ENCODE measurements at places on chromosomes 5 and 9. TPM values are rescaled to one million over a fixed set of nuclear protein-coding genes. Genes with fewer than 3 reads are reported as not detected.

DNA sequence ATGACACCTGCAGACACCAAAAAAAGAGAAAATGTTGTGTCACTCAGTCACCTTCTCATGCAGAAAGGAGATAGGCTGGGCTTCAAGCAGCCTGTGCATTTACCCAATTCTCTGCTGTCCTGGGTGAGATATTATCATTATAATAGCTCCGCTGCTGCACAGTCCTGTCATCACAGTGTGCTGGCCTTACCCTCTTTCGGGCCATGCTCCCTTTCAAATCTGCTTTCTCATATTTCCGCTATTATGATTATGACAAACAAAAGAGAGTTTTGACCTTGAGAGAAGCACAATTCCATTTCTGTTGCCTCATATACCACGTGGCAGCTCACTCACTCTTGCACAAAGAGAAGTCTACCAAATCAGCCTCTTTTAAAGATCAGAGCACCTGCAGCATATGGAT, 1350.1 kb upstream of the ACO1 start:
- no peak for DNase-seq

DNA sequence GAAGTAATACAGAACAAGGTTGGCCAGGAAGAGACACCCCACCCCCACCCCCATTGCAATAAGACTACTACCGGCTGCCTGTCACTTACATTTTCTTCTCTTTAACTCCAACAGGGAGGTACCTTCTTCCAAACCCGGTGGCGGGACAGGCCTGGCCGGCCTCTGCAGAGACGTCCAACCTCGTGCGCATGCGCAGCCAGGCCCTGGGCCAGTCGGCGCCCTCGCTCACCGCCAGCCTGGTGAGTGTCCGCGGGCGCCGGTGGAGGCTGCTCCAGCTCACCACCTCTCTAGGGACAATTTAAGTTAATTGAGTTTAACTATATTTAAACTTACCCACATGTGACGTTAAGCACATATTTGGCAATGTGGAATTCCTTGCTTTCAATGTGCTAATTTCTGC, 192.4 kb downstream of the MAST4 start:
- no peak for DNase-seq

- peak; percentile 54 for DNase-seq
Observed at GRCh38 chr5:67206461-67206860, 9.9 kb upstream of the CD180 start.

DNA sequence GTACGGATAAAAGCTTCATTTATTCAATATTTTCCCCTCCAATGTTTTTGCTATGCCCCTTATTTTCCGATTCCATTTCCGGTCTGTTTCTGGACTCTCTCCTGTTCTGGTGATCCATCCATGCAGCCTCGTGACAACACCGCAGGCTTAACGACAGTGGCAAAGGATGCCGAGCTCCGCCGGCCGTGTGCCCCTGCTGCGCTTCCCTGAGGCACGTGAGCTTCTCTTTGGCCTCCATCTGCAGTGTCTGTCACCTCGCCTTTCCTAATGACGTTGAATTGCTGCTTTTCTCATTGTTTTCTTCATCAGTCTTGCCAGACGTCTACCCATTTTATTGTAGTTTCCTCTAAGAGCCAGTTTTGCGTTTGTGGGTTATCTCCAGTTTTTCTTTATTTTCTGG, 28.7 kb downstream of the SURF6 start:
- no peak for DNase-seq

Gene TMEM252
- not detected for polyA plus RNA-seq

Data from naive B cell (primary cell).